ENCODE measurements at places on chromosomes 1 and 21.

DNA sequence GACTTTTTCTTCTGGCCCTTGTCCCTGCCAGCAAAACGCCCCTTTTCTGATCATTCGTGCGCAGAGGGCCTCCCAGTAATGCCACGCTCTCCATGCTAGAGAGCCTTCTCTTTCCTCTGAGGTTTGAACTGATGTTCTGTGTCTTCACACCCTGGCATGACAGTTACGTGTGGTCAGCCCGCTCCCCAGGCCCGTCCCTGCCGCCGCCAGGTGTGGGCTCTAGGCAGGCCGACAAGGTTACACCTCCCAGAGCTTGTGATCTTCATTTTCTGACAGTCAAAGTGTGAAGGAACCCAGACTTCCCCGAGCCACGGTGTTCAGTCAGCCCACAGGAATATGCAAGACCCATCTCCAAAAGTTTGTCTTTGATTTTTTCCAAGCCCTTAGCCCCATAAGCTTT is 265.6 kb downstream of the TM2D1 start:
- DNase-seq = no peak

GRCh38 chr1:109265741-109266330 is 16.5 kb downstream of the CELSR2 start:
- no peak for DNase-seq

GRCh38 chr1:180630408-180631193 is 1.2 kb upstream of the XPR1 start:
- DNase-seq = no peak

DNA sequence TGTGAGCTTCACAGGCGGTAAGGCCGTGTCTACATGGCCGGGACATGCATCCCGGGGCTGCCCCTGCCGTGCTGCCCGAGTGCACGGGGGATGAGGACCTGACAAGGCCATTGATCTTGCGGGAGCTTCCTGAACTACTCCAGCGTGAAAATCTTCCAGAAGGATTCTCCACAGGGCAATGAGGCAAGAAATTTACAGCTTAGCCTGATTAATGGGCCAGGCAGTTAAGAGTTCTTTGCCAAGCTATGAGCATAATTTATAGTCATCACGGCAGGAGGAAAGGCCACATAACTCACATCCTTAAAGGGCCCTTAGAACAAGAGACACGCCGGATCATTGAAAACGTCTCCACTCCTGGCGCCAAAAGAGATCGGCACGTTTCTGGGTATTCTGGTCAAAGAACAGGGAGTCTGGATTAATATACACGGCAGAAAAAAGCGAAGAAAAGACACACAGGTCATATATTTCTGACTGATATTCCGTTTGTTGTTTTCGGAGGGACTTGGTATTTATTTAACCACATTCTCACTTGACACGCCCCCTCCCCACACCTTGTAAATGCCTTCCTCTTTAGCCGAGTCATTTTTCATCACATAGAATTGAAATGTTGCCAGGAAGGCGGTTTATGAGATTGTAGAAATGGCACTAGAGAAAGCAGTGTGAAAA is 180.5 kb downstream of the DYRK1A start:
- peak; percentile 54 for DNase-seq

GRCh38 chr1:53851571-53852285 is 13.6 kb upstream of the NDC1 start:
- no peak for DNase-seq
